ENCODE measurements at places on chromosomes 16 and 17. TPM values are rescaled to one million over a fixed set of nuclear protein-coding genes. Genes with fewer than 3 reads are reported as not detected.

DNA sequence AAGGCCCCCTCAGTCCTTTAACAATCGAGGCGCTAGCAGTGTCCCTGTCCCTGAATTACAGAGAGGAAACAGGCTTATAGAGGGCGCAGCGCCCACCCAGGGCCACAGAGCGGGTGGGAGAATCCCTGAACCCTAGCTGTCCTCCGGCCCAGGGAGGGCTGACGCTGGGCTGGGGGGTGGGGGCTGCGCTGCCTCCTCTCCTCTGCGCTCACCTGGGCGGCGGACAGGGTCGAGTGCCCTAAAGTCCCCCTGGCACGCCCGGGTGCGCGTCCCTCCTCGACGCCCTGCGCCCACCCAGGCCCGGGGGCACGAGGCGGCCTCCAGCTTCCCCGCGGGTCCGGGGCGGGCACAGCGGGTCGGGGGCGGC, 200.4 kb upstream of the N4BP1 start:
- no peak for DNase-seq

- DNase-seq: no peak
Observed at GRCh38 chr16:79723583-79724168, 123.1 kb upstream of the MAF start.

DNA sequence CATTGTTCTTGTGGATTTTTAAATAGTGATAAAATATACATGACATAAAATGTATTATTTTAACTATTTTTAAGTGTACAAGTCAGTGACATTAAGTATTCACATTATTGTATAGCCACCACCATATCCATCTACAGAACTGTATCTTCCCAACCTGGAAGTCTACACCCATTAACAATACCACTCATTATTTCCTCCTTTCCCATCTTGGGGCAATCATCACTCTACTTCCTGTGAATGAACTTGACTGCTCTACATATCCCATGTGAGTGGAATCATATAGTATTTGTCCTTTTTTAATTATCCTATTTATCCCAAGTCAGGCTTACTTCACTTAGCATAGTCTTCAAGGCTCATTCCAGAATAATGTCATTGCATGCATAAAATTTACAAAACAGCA, 40.7 kb upstream of the MMP2 start:
- no peak for DNase-seq

GRCh38 chr16:51055434-51055833, 95.6 kb downstream of the SALL1 start:
- no peak for DNase-seq

- DNase-seq: no peak
Observed at GRCh38 chr17:39996800-39997199, 16.2 kb downstream of the PSMD3 start.

GRCh38 chr17:50972577-50972976, 106.4 kb upstream of the TOB1 start:
- no peak for DNase-seq

DNA sequence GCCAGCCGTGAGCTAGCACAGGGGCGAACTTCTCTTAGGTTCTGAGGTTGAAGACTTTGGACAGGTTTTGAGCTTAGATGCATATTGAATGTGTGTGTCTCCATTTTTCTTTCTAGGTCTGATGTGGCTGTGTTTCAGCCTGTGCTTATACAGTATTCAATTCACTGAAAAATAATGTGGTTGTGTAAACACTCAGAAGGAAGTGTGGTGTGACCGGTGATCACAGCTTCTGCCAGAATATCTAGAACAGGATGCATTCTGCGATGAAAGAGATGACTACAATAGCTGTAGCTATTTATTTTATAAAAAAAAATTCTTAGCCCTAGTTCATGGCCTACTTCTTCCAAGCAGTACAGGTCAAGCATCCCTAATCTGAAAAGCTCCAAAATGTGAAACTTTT, 64.4 kb downstream of the MAP2K6 start:
- DNase-seq: no peak

GRCh38 chr17:81715872-81716673, 4.0 kb downstream of the SLC25A10 start:
- no peak for DNase-seq

DNA sequence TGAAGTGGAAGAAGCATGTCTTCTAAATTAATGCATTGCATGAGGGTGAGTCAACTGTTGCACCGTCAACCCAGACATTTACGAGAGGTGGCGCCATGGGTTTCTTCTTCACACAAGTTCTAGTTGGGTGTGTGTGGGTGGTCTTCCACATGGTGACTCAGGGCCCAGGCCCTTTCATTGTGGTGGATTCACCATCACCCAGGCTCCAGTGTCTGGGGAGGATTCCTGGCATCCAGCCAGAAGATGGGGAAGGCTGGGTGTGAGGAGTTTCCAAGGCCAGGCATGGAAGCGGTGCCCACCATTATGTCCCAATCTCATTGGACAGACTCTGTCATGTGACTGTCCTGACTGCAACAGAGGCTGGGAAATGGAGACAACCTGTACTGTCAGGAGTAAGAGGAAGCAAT, 21.4 kb upstream of the JPH3 start:
- no peak for DNase-seq

- no peak for DNase-seq
Observed at GRCh38 chr17:81509207-81509971, 3.2 kb downstream of the ACTG1 start.

- no peak for DNase-seq
Observed at GRCh38 chr17:67620636-67621035, 97.1 kb upstream of the NOL11 start.

DNA sequence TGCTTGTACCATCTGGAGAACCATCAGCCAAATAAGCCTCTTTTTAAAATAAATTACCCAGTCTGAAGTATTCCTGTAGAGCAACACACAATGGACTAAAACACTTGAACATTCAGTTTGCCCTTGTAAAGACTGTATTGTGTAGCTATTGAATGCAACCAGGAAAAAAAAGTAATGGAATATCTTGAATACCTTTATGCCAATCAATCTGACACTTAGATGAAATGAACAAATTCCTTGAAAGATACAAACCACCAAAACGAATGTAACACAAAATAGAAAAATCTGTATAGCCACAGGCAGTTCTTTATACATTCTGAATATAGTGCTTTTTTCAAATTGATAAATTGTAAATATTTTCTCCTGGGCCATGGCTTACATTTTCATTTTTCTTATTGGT, 63.3 kb upstream of the KCNJ16 start:
- no peak for DNase-seq

DNA sequence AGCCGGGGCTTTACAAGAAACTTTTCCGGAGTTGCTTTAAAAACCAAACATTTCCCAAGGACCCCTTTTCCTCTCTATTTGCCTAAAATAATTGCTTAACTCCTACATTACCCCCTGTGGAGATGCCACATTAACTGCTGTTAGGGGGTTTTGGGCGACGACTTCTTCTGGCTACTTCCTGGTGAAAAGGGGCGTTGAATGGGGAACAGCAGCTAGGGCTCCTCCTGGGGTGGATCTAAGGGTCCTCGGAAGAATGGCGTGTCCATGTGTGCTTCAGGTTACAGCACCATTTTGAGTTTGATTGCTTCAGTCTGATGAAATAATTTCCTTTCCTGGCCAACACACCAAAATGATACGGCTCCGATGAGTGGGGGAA, 22.0 kb downstream of the ABCC1 start:
- no peak for DNase-seq

GRCh38 chr16:641326-642188, at the start of gene MCRIP2:
Gene MCRIP2 (plus strand): TSS chr16:641828. CDS start chr16:641992, 164 bp downstream.
- DNase-seq: peak; percentile 73

- no peak for DNase-seq
Observed at GRCh38 chr17:39223907-39224777, 1.6 kb downstream of the STAC2 start.

DNA sequence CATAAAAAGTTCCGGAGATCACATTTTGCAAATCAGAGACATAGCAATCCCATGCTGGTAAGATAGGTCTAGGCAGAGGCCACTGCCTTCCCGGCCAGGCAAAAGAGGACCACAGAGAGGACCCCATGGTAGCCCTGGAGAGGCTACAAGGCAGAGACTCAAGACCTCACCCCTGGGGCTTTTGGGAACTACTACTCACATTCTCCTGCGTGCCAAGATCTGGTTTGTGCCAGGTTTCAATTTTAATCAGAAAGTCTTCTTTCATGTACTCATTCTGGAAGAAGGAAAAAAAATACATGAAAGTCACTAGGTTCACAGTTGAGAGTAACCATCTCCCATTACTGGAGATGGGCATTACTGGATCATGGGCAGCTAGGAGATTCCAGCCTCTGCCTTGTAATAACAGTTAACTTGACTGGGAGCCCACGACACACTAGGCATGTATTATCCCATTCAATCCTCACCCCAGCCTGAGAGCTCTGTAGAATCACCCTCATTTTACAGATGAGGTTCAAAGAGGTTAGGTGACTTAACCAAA, 21.2 kb downstream of the PITPNA start:
- DNase-seq: no peak

GRCh38 chr17:79812353-79813258, 15.7 kb upstream of the CBX8 start:
- DNase-seq: no peak

GRCh38 chr17:30357476-30357875, 21.3 kb upstream of the CPD start:
- no peak for DNase-seq

DNA sequence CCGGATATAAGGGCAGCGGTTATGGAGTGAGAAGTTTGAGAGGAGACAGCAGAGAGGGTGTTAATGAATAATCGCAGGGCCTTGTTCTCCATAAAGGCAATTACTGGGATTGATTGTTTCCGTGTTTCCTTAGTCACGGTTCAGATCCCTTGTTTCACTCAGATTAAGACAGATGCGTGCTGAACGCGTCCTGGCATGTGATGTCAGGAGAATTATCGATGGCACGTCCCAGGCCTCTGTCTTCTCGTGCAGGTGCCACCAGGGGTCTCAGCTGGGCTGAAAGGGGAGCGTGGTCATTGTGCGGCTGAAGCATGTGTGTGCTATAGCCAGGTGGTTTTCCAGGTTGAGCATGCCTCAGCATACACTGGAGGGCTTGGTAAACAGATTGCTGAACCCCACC, 142.4 kb upstream of the NOL11 start:
- DNase-seq: peak; percentile 20

- DNase-seq: peak; percentile 55
Observed at GRCh38 chr17:19448341-19449268, 37.6 kb downstream of the RNF112 start.

Gene ENKD1
- 20.6 TPM for total RNA-seq

Gene IRF8
- 21.2 TPM for total RNA-seq

Gene PFN1
- total RNA-seq: 646 TPM

Gene PRPSAP1
- total RNA-seq: 51.5 TPM

Gene NPW
- total RNA-seq: 3.6 TPM

Gene MEFV
- total RNA-seq: 5.9 TPM

Gene ZNF597
- total RNA-seq: 2.1 TPM

Gene VMO1
- not detected for total RNA-seq

Gene GPR142
- total RNA-seq: not detected

Measured in prostate gland (tissue), 2 donors.